NCI-H2107 (cell line): ENCODE measurements at places on chromosomes 12 and 14.

DNA sequence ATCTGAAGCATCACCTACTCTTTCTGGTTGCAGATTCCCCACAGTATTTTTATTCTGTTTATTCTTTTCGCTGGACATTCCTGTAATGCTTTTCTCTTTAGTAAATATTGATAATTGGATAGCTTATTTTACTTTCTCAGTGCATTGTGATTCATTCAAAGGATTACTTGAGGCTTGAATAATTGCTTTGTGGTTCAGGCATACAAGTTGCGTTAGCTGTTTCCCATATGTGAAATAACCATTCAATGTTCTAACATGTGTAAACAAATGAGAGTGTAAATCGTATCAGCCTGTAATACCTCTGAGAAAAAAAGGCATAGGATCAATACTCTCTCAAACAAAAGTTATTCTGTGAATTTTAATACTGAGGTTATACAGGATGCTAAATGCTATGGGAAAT lies 1004.2 kb upstream of the SEL1L start:
- DNase-seq, result no peak

DNA sequence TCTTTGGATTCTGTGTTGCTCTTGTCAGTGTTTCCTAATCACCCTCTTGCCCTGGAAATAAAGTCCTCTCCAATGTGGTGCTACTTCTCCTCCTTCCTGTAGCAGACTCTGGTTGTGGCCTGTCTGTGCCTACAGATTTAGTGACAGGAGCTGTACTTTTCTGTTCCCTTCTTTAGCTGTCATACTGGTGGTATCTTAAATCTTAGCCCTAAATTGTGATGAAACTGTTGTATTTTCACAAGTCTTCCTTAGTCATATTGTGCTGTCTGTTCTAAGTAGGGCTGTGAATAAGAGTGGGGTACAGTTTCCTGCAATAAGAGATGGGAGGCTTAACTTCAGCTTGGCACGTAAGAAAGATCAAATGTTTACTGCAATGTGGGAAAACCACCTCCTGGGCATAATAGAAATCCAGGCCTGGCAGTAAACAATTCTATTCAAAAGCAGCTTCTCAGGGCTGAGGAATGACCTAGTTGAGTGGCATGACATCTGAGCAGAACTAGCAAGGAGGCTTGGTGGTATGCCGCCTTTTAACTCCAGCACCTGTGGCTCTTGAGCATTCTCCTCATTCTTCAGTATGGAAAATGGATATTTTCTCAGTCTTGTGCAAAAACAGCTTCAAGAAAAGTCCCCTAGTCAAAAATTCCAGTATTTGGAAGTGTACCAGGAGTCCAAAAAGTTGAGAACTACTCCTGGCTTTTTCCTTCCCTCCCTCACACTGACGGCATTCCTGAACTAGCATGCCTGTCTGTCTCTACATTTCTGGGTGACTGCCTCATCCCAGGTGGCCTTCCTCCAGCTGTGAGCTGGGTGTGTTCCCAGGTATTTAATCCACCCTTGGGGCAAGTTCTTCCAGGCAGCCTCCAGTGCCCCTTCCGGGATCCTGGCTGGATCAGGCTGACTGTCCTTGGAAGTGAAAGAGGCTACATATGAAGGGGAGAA lies 19.5 kb downstream of the ANO6 start:
- DNase-seq, result no peak

GRCh38 chr12:62847709-62848108 lies 87.2 kb downstream of the PPM1H start:
- no peak for DNase-seq

DNA sequence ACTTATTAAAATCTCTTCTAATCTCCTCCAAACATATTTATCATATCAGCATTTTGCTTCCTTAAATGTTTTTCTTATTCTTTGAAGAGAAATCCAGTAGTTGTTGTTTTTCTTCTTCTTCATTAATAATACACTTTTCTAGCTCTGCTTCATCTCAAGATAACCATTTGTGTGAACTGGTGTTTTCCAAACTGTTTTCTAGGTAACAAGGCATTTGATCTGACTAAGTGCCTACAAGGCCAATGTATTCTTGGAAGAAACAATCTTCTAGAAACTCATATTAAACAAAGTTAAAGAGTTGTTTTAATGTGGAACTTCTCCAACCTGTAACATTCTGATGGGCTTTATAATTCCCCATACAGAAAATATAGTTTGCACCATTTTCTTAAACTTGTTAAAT lies 30.8 kb upstream of the IFNG start:
- DNase-seq, result no peak

- DNase-seq, result no peak
Measured at GRCh38 chr14:89445273-89445973, 28.4 kb upstream of the FOXN3 start.
